ENCODE measurements at places on chromosomes 1 and 21.

DNA sequence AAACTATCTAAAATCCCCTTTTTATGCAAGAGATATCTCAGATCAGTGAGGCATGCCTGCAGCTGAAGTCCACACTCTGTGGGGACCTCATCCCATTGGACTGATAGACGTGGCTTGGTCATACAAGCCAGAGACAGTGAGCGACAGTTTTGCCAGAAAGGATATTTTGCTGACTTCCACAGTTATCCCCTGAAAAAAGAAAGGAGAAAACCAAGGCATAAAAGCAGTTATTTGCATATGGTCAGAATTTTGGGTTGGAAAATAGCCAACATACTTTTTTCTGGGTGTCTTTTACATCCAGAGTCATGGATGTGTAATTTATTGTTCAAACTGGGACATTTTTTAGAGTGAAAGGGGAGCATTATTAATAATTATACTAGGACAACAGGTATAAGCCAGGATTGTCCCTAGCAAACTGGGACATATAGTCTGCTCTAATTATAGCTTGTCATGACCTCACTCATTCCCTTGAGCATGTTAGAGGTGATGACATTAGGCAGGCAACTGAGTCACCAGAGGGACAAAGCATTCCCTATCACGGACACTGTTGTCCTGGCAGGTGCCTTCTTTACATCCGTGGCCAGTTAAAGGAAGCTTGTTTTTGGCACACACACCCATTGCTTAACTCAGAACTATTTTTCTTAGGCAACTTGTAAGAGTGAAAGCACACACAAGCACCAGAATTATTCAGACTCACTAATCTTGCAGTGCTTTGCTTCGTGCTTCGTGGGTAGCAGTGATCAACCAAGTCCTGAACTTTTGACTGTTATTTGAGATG, 65.5 kb downstream of the PRRX1 start:
- peak; percentile 69 for DNase-seq

DNA sequence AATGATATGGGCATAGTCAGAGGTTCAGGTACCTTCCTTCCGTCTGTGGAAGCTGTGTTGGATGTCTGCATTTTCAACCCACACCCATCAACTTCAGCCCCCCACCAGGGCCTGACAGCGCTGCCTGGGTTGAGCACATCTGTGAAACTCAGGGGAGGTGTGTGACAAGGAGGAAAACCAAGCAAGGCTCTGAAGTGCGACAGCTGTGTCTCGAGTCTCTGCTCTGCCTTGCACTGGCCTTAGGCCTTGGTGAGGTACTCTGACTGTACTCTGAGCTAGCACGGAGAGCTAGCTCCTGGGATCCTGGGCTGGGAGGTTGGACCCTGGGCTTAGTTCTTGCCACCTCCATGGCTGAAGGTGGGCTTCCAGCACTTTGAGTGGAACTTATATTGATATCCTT, 9.1 kb downstream of the VANGL2 start:
- DNase-seq, result no peak

- DNase-seq, result no peak
These were observed 60.0 kb downstream of the TCP10L start for GRCh38 chr21:32525282-32525681.

- DNase-seq, result no peak
These were observed 542 bp upstream of the XPR1 start for GRCh38 chr1:180631194-180631765.

GRCh38 chr1:44616284-44616990, 57.8 kb downstream of the TMEM53 start:
- DNase-seq, result no peak

GRCh38 chr1:171427852-171428471, 57.4 kb upstream of the PRRC2C start:
- DNase-seq, result no peak

DNA sequence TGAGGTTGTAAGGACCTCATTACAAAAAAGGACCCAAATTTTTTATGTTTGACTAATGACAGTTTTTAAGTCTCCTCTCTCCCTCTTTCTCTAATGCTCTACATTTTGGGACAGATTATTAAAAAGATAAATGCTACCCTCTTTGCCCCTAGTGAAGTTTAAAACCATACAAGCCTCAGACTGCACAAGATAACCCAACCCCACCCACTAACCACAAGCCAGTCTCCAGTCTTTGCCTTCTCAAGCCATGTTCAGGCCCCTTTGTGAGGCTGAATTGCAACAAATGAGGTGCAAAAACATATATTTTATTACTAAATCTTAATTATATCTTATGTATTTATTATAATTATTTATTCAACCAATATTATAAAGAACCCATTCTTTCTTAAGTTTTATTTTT, 597.2 kb upstream of the BRINP3 start:
- no peak for DNase-seq

- DNase-seq, result no peak
These were observed 28.3 kb downstream of the DDR2 start for GRCh38 chr1:162660574-162660973.

- DNase-seq, result peak; percentile 57
These were observed at the start of gene ASAP3 for GRCh38 chr1:23483321-23484252. Gene ASAP3 (minus strand): TSS chr1:23484179. CDS start chr1:23484133, 46 bp downstream.

DNA sequence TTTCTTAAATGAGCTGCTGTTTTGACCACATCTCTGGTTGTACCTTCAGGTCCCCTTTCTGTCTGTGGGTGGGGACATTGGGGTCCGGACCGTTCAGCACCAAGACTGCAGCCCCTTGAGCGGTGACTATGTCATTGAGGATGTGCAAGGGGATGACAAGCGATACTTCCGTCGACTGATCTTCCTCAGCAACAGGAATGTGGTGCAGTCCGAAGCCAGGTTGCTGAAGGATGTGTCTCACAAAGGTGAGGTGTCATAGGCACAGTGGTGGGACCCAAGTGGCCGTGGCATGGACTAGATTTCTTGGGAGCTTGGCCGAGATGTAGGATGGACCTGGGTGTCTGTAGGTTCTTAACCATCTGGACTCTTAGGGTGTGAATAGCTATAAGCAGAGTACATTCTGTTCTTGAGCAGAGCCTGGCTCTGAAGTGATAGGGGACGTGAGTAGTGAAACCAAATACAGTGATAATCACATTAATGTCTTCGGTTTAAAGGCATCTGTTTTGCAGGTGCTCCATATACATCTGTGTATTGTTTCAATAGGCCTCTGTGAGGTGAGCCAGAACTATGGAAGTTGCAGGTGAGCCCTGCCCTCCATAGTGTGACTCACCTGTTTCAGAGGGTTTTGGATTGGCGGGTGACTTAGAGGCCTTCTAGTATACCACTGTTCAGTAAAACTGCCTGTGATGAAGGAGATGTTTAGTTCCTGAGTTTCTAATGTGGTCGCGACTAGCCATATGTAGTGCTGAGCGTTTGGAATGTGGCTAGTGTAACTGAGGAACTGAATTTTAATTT, 6.4 kb downstream of the METTL13 start:
- no peak for DNase-seq

GRCh38 chr1:62585469-62586155, 11.7 kb upstream of the ANGPTL3 start:
- DNase-seq, result no peak

GRCh38 chr21:44049606-44050005, 37.5 kb downstream of the TRAPPC10 start:
- DNase-seq, result no peak

DNA sequence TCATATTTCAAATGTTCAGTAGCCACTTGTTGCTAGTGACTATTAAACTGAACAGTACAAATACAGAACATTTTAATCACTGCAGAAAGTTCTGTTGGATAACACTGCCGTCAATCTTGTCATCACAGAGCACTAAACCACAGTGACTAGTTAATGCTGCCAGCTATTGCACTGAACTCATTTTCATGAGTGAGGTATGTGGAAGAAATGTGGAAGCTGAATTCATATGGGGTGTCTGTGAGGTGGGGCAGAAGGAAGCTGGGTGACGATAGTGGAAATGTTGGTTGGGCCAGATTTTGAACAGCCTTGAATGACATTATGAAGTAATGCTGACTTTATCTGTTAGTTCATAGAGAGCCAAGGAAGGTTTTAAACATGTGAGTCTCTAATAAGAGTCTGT, 49.6 kb downstream of the OSBPL9 start:
- DNase-seq, result peak; percentile 97

Measured in fibroblast of skin of right biceps (primary cell).